ENCODE measurements at places on chromosomes 6 and 20.

DNA sequence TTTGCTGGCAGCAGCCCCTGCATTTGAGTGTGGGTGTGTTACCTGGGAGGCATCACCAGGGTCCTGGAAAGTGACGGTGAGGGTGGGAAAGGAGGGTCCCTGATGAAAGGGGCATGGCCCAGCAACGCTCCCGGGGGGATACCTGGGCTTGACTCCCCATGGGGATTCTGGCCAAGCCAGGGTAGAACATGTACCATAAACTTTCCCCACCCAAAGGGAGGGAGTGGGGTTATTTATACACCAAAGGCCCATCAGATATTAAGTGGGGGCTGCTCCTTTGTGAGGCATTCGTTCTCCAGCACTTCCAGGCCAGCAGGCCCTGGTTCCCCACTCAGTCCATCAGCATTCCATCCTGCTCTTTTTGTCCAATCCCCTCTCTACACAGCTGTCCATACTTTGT is 20.6 kb upstream of the CCR6 start:
- no peak for DNase-seq

DNA sequence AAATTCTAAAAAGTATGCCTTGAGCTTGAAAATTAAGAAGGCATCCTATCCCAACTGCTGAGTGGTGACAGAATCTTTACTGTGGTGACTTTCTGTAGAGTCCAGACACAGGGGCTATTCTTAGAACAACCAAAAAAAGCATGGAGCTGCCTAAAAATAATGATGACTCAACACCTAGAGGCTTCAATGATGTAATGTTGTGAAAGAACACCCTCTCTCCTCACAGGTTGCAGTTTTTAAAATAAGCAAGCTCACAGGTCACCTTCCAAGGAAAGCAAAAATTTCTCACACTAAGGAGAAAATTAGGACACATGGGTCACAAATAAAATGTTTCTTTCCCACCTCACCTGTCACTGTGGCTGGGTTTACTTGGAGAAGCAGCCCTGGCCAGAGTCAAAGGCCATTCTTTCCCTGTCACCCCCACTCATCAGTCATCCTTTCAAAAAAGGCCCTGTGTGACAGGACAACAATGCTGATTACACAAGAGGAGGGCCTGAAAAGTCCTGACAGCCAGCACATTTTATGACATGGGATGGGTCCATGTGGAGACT is 53.5 kb downstream of the RCAN2 start:
- no peak for DNase-seq

DNA sequence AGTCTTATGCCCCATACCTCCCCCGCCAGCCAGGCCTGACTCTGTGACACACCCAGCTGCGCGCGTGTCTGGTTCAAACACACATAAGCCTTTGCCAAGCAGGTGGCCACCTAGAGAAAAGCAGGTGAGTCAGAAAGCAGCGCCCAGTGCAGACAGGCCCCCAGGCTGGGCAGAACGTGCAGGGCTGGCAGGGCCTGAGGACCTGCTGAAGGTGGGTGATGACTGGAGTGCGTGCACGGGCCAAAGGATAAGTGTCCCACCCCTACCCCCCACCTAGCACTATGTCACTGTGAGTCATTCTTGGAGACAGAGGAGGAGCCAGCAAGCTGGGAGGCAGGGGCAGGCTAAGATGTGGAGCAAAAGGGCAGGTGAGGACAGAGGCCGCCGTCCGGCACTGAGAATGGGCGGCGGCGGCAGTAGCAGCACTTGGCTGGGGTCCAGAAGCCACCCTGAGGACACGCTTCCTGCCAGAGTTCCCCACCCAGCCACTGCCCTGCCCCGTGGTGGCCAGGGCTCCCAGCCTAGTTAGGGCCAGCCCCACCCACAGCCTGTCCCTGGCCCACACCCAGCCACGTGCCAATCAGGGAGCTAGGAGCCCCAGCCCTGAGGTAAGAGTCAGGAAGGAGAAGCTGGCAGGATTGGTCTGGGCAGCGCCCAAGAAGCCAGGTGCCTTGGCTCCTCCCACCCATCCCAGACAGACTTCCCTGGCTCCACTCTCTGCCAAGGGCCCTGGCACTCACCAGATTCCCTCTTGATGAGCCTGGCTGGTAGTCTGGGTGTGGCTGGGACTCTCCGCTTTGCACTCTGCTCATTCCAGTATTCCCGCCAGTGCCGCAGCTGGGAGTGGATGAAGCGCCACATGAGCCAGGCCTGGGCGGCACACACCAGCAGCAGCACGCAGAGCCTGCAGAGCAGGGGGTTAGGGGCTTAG is 72.7 kb downstream of the TRAM2 start:
- peak; percentile 5 for DNase-seq

- no peak for DNase-seq
Observed at GRCh38 chr6:147724454-147724853, 216.0 kb downstream of the SAMD5 start.

GRCh38 chr20:6515261-6515660 is 252.2 kb upstream of the BMP2 start:
- DNase-seq: no peak

DNA sequence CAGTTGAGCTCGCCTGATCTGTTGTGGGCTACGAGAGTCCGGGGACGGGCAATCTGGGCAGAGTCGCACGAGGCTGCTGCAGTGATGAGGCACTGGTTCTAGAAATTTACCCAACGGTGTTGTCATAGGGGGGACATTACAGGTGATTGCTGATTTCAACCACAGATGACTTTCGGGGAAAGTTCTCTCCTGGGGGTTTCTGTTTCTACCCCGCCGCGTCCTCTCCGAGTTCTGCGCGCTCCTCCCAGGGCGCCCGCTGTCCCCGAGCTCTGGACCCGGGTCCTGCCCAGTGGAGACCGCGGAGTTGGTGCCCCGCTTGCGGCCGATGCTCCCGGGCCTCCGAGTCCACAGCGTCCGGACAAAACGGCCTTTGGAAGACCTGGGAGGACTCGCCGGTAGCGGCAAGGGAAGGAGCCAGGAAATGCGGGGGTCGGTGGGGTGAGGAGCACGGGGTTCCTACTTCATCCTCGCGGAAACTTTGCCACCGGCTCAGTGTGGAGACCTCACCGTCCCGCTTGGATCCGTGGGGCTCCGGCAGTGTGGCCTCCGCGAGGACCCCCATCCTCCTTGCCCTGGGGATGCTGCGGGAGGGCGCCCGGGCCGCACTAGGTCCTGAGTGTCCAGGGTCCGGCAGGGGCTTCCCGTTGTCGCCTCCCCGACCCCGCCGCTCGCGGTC is 12.3 kb upstream of the RAET1L start:
- no peak for DNase-seq

DNA sequence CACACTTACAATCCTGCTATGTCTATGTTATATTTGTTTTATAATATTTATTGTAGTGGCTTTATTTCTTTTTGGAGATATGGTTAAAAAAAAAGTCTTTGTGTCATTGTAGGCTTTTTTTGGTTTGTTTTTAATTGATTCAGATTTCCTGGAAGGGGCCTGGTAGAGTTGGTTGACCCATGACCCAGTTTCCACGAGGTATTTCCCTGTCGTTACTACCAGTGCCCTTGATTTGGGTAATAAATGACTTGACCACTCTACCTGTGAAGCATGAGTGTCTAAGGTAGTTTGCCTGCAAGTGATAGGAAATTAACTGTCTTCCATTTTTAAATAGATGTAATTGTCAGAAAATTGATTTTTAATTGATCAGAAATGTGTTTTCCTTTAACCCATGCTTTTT is 121.0 kb downstream of the JARID2 start:
- DNase-seq: no peak

DNA sequence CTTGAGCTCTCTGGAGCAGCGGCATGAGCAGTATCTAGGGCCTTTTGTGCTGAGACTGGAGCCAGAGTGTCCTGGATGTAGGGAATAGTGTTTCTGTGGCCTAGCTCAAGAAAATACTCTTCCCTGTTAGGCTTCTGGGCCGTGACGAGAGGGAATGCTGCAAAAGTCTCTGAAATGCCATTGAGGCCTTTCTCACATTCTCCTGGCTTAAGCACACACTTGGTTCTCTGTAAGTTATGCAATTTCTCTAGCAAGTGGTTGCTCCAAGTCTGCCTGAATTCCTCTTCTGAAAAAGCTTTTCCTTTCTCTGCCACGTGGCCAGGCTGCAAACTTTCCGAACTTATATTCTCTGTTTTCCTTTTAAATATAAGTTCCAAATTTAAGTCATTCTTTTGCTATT is 744.4 kb downstream of the GRIK2 start:
- no peak for DNase-seq

- DNase-seq: no peak
Observed at GRCh38 chr20:19888269-19888671, 128.9 kb upstream of the NAA20 start.

GRCh38 chr6:43923376-43924221 is 153.6 kb downstream of the VEGFA start:
- no peak for DNase-seq

GRCh38 chr6:131061751-131062119 is 1.3 kb downstream of the EPB41L2 start:
- DNase-seq: no peak

DNA sequence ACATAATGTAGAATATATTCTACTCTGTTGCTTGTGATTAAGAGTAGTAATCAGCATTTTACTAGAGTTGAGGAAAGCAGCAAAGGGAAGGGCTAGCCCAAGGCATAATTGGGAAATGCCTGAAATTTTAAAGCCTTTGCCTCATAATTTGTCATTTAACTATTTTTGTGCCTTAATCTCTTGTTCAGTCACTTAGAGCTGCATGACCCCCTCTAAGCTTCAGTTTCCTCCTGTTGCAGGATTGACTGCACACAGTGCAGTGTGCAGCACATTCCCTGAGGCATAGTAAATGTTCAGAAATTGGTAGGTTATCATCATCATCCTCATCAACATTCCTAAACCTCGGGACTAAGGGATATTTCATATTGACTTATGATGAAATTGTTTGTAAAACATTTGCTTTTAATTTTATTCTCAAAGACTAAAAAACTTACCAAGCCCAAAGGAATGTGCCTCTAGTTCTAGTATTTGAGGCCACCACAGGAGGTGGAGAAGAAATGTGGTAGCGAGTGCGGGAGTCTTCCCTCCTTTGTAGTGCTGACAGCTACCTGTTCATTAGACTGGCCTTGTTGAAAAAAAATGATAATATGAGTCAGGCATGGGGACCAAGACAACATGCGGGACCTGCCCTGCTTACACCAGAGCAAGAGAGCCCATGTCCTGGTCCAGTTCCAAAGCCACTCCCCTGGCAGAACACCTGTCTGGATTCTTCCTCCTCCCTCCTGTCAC is 14.8 kb upstream of the TENT5A start:
- DNase-seq: no peak

- DNase-seq: peak; percentile 85
Observed at GRCh38 chr6:33427585-33428223, 7.8 kb downstream of the SYNGAP1 start.

- DNase-seq: no peak
Observed at GRCh38 chr20:48841196-48841874, 13.5 kb upstream of the PREX1 start.

- DNase-seq: no peak
Observed at GRCh38 chr20:23132930-23133559, 46.9 kb upstream of the CD93 start.

DNA sequence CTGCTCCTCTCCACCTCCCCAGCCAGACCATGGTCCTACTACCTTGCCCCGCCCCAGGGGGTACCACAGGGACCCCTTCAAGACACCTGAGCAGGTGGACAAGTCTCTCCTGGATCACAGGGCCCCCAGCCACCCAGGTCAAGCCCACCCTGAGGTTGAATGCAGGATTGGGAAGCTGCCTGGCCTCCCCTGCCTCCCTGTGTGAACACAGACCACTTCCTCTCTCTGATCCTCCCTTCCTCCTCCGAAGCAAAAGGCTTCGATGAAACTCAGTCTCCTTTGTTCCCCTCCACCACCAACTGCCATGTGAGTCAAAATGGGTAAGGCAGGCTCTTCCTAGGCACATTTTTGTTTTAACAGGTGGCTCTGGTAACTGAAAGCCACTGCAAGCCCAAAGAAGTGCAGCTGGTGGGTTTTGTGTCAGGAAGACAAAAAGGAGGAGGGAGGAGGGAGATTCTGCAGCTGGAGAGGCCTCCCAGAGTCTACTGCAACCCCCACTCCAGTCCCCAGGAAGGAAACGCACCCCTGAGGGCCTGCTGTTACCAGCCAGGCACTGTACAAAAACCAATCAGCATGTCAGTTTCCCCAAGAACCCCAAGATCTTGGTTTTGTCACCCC is 5.4 kb downstream of the ADA start:
- DNase-seq: no peak

DNA sequence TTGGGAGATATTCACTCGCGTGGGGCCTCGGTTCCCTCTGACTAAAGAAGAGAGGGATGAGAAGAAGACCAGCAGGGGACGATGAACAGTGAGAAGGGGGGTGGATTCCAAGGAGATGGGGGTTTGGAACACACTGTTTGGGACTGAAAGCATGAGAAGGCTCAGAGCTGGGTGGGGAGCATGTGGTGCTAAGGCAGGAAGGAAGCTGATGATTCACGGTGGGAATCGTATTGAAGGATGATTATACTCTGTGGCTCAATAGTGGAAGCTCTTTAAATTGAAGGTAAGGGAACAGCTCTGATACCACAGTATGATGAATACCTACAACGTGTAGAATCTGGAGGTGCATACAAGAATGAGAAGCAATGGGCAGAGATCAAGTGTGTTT is 117.5 kb upstream of the KCNK16 start:
- DNase-seq: no peak

- DNase-seq: no peak
Observed at GRCh38 chr20:24160563-24161281, 172.1 kb upstream of the GGTLC1 start.

GRCh38 chr6:11206576-11206975 is 25.9 kb downstream of the NEDD9 start:
- no peak for DNase-seq

- no peak for DNase-seq
Observed at GRCh38 chr6:63418741-63419140, 99.0 kb upstream of the LGSN start.

GRCh38 chr20:858011-858410 is 24.5 kb downstream of the FAM110A start:
- no peak for DNase-seq

DNA sequence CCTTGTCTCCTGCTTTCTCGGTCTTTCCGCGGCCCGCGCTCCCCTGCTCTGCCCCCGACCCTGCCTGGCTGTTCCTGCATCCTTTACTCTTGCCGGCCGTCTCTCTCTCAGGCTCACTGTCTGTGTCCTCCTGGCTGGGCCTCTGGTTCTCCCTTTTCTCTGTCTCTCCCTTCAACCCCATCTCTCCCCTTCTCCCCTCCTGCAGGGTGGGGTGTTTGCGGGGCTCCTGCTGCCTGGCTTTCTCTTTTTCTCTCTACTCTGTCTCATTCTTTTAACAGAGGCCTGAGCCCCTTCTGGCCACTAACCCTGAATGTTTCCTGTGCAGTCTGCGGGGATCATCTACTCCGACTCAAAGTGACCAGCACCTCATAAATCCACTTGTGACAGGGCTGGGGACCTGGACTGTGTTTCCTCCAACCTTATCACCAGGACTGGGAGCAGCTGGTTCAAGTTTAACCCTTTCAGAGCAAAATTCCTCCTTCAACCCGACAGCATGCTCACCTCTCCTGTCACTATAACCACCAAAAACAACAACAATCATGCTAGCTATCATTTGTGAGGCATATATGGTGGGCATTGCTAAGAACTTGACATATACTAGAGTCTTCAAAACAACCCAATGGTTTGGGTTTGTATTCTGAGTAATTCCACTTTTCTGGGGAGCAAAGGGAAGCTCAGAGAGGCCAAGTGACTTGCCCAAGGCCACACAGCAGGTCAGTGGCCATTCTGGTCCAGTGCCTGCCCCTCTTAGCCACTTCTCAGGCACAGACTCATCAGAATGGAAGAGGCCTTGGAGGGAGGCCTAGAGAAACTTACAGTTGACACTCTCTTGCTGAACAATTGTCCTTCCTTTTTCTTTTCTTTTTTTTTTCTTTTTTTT is 811 bp upstream of the RSPO4 start:
- no peak for DNase-seq
